ENCODE measurements at places on chromosomes 1 and 21.

DNA sequence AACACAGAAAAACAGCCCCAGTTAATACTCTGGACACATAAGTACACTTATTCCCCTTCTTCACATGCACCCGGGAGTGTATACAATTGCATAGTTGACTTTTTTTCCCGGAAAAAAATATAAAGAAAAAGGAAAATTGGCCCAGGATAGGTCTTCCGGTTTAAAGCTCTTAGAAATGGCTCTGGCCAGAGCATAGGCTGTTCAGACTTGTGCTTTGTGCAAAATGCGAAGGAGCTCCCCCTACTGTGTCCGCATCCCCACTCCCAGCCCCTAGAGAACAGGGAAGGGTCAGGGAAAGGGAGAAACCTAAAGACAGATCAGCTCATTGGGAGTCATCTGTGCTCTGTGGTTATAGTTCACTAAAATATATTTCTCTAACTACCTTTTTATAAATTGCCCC is 5.5 kb upstream of the MTMR11 start:
- DNase-seq, result no peak

- no peak for DNase-seq
These were observed 153.6 kb downstream of the PGBD5 start for GRCh38 chr1:230272557-230272956.

GRCh38 chr1:19477284-19478249 is 7.8 kb downstream of the CAPZB start:
- DNase-seq, result no peak

- no peak for DNase-seq
These were observed 31.5 kb downstream of the EBNA1BP2 start for GRCh38 chr1:43140583-43140982.

DNA sequence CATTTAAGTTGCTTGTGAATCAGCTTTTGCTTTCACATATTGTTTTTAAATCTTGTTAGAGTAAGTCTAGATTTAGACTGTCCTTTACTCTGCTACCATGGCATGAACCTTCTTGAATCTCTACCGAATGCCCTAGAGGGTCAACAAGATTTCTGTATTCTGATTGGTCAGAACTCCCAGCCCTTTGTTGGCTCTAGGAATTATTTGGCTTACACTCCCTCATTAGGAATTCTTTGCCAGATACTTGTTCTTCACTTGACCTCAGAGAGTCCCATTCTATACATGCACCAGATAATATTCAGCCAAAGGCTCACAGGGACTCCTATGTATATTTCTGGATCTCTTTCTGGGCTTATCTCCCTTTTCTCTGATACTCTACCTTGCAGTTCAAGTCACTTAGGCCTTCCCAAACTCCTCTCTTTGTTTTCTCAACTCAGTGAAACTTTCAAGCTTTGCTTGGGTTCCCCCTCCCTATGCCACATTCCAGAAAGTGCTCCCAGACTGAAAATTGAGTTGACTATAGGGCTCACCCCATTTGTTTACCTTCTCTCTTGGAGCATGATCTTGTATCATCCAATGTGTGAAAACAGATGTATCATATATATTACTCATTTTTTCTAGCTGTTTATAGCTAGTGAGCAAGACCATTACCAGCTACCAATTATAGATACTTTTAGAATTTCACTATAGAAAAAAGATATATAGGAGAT is 405.0 kb downstream of the PLPP3 start:
- DNase-seq, result no peak

- DNase-seq, result no peak
These were observed 13.1 kb upstream of the EXO1 start for GRCh38 chr1:241834733-241835377.

GRCh38 chr1:154999571-155000410 is 2.8 kb upstream of the ZBTB7B start:
- DNase-seq, result peak; percentile 51

DNA sequence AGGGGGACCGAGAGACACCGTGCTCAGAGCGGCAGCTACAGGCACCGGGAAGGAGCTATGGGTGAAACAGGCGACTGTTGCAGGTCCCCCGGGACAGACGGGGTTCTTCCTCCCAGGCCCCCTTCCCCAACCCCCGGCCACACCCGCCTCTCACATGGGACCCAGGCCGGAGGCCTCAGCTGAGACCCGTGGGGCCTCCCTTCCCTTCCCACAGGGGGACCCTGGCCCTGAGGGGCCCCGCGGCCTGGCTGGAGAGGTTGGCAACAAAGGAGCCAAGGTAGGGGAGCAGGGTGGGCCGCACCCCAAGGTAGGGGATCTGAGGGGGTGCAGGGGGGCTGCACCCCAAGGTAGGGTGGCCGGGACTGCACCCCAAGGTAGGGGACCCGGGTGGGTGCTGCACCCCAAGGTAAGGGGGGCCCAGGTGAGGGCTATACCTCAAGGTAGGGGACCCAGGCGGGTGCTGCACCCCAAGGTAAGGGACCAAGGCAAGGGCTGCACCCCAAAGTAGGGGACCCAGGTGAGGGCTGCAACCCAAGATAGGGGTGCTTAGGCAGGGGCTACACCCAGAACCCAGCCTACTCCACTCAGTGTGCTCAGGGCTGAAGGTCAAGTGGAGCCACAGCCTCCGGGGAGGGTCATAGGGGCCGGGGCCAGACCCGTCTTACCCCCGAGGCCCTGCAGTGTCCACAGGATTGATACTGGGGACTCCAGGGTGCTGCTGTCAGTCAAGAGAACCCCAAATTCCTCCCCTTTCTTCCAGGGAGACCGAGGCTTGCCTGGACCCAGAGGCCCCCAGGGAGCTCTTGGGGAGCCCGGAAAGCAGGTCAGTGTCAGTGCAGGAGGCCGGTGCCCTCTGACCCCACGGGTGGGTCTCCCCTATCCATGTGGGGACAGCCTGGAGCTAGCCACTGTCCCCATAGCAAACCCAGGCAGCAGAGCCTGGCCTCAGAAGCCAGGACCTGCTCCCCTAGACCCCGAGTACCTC is 22.7 kb downstream of the COL6A2 start:
- no peak for DNase-seq

Measured in T-helper 22 cell (primary cell).